ENCODE measurements at places on chromosomes 12 and 14. TPM values are rescaled to one million over a fixed set of nuclear protein-coding genes. Genes with fewer than 3 reads are reported as not detected.
A peak's percentile ranks its signal among the peaks of the same experiment; 100 is the strongest.

Gene NDRG2
- 114 TPM for polyA plus RNA-seq

Gene APOF
- polyA plus RNA-seq = not detected

Gene IPO8
- 20.1 TPM for polyA plus RNA-seq

Gene GPRC5D
- polyA plus RNA-seq = not detected

Gene ADAMTS20
- not detected for polyA plus RNA-seq

Gene KRT2
- polyA plus RNA-seq = 0.38 TPM

Gene GPR162
- polyA plus RNA-seq = 7.6 TPM

Gene DDHD1
- polyA plus RNA-seq = 4.8 TPM

Gene TIMELESS
- polyA plus RNA-seq = 3.2 TPM

Gene EFS
- 2.9 TPM for polyA plus RNA-seq

- H3K27me3 ChIP-seq = no peaks in the 10 kb centered on the region
- no peak for DNase-seq
- H3K36me3 ChIP-seq = no peaks in the 10 kb centered on the region
- no peak overlapping the region for H3K4me3 ChIP-seq
Observed at GRCh38 chr12:103680591-103681141, 93.6 kb downstream of the STAB2 start.

- no peak for DNase-seq
- H3K36me3 ChIP-seq = no peaks in the 10 kb centered on the region
- H3K27me3 ChIP-seq = no peaks in the 10 kb centered on the region
- H3K4me1 ChIP-seq = peaks cover 11% of the 10 kb centered on the region
Observed at GRCh38 chr12:56010111-56010570, 10.7 kb upstream of the IKZF4 start.

GRCh38 chr12:116443821-116444589, 115.2 kb upstream of the MAP1LC3B2 start:
- no peak overlapping the region for H3K27ac ChIP-seq
- H3K4me1 ChIP-seq = no peaks in the 10 kb centered on the region
- H3K36me3 ChIP-seq = no peaks in the 10 kb centered on the region
- no peak overlapping the region for H3K4me3 ChIP-seq

- H3K4me3 ChIP-seq = no peak overlapping the region
- no peaks in the 10 kb centered on the region for H3K36me3 ChIP-seq
- no peak overlapping the region for H3K27ac ChIP-seq
- no peaks in the 10 kb centered on the region for H3K4me1 ChIP-seq
Observed at GRCh38 chr12:74365178-74365964, 172.3 kb upstream of the ATXN7L3B start.

DNA sequence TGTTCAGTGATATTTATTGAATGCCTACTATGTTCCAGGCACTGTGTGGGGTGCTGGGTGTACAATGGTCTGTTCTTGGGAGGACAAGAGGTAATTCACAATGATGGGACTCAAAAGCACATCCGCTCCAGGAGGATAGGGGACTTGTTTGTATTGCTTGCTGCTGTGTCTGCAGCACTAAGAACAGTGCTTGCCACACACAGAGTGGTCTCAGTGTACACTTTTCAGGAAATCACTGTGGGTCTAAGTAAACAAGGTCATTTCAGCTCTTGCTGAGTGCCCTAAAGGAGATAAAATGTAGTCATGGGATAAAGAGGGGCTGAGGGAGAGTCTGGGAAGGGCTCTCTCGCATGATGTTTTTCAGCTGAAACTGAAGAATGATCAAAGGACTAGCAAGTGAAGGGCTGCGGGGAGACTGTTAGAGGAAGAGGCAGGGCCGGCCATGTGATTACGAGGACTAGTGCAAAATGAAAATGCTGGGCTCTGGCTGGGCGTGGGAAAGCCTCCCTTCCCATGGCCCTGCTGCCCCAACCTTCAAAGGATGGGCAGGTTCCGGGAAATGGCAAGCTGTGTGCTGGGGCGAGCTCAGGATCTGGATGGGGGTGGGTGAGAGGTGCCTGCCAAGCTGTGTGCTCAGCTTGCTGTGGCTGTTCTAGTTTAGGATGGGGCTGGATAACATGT, 39.1 kb downstream of the ADCK1 start:
- H3K36me3 ChIP-seq = no peaks in the 10 kb centered on the region
- H3K4me1 ChIP-seq = no peaks in the 10 kb centered on the region
- no peak overlapping the region for H3K4me3 ChIP-seq

DNA sequence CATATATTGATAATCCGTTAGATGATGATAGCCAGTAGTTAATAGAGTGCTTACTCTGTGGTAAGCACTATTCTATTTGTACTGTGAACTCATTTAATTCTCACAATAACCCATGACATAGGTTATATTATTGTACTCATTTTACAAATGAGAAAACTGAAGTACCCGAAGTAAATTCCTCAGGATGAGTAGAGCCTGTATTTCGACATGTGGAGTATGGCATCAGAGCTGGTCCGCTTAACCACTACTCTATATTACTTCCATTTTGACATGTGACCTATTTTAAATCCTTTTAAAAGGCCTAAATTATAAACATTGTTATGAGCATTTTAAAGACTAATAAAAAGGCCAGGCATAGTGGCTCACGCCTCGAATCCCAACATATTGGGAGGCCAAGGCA, 8.0 kb upstream of the RAP1B start:
- no peak for DNase-seq
- no peak overlapping the region for H3K4me3 ChIP-seq
- no peaks in the 10 kb centered on the region for H3K4me1 ChIP-seq
- no peaks in the 10 kb centered on the region for H3K36me3 ChIP-seq
- no peaks in the 10 kb centered on the region for H3K27me3 ChIP-seq

GRCh38 chr12:16012117-16012516, 101.0 kb downstream of the DERA start:
- H3K4me3 ChIP-seq = no peak overlapping the region
- H3K36me3 ChIP-seq = no peaks in the 10 kb centered on the region
- peak overlapping the region; percentile 34 for H3K27ac ChIP-seq
- H3K4me1 ChIP-seq = peaks cover 14% of the 10 kb centered on the region
- H3K27me3 ChIP-seq = no peaks in the 10 kb centered on the region
- DNase-seq = peak; percentile 74

GRCh38 chr12:105820429-105821125, 318.2 kb downstream of the NUAK1 start:
- no peaks in the 10 kb centered on the region for H3K27me3 ChIP-seq
- H3K36me3 ChIP-seq = no peaks in the 10 kb centered on the region
- H3K4me1 ChIP-seq = no peaks in the 10 kb centered on the region
- H3K4me3 ChIP-seq = no peak overlapping the region
- peak; percentile 75 for DNase-seq
- no peak overlapping the region for H3K27ac ChIP-seq

DNA sequence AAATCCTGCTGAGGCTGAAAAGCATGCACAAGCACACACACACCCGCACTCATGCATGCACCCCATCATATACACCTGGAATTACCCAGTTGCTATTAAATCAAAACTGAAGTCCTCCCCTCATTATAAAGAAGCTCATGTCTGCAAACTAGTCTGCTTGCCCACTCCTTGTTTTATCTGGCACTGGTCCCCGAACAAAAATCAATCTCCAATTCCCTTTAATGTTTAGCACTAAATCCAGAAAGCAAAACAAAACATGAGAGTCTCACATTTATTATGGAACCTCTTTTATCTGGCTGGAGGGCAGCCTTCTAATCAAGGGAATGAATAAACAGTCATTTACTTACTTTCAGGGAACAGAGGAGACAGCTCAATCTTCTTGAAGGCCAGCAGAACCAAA, 1093.4 kb upstream of the FLRT2 start:
- no peaks in the 10 kb centered on the region for H3K4me1 ChIP-seq
- H3K4me3 ChIP-seq = no peak overlapping the region
- no peak for DNase-seq
- no peaks in the 10 kb centered on the region for H3K27me3 ChIP-seq

- no peaks in the 10 kb centered on the region for H3K27me3 ChIP-seq
- no peaks in the 10 kb centered on the region for H3K36me3 ChIP-seq
- no peak overlapping the region for H3K27ac ChIP-seq
Observed at GRCh38 chr12:103469719-103470118, 26.0 kb downstream of the C12orf42 start.

DNA sequence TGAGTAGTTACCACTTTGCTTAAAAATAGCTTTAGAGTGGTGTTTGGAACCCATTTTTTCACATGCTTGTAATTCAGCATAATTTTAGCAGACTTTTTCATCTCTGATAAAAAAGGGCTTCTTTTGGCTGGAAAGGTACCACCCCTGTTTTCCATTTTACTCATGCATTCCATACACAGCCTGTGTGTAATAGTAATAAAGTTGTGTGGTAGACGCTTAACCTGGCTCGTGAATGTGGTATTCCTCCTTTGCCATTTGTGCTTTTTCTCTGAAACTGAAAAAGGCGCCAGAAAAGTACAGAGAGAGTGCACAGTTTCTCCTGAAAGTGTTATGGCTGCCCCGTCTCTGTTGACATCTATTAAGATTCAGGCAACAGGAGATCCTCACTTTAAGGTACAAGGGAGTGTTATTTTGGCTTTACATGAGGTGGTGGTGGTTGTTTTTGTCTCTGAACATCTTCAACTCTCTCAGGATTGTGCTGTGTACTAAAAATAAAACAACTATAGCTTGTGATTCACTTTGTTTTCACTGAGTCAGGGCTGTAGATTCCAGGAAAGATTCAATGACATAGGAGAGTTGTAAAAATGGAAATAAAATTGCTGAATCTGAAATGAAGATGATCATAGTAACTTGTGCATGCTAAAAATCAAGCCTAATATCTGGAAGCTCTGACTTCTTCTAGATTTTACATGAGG, 45.6 kb upstream of the MIS18BP1 start:
- no peak for DNase-seq
- no peaks in the 10 kb centered on the region for H3K36me3 ChIP-seq
- H3K27ac ChIP-seq = no peak overlapping the region
- H3K27me3 ChIP-seq = no peaks in the 10 kb centered on the region
- no peak overlapping the region for H3K4me3 ChIP-seq

GRCh38 chr14:52154992-52155650, 86.3 kb upstream of the NID2 start:
- no peak for DNase-seq

DNA sequence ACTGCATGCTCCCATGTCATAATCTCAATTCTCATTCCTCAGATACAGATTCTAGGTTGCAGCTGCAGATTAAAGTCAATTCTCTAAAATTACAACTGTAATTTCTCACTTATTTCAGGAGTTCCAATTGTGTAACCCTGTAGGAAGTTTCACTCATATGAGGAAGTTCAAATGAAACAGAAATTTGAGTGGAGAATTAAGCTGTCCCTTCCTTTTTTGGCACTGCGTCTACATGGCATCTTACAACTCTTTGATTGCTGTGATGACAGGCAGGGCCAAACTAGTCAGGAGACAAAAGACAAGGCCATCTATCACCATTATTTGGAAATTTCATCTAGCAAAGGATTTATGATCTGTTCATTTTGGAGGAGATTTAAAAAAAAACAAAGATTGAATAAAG, 13.3 kb upstream of the GRIP1 start:
- no peak for DNase-seq
- no peaks in the 10 kb centered on the region for H3K4me1 ChIP-seq
- no peaks in the 10 kb centered on the region for H3K36me3 ChIP-seq

GRCh38 chr12:21788089-21788983, 13.8 kb upstream of the KCNJ8 start:
- no peaks in the 10 kb centered on the region for H3K36me3 ChIP-seq
- H3K4me3 ChIP-seq = no peak overlapping the region
- no peak overlapping the region for H3K27ac ChIP-seq
- H3K4me1 ChIP-seq = no peaks in the 10 kb centered on the region
- DNase-seq = no peak

DNA sequence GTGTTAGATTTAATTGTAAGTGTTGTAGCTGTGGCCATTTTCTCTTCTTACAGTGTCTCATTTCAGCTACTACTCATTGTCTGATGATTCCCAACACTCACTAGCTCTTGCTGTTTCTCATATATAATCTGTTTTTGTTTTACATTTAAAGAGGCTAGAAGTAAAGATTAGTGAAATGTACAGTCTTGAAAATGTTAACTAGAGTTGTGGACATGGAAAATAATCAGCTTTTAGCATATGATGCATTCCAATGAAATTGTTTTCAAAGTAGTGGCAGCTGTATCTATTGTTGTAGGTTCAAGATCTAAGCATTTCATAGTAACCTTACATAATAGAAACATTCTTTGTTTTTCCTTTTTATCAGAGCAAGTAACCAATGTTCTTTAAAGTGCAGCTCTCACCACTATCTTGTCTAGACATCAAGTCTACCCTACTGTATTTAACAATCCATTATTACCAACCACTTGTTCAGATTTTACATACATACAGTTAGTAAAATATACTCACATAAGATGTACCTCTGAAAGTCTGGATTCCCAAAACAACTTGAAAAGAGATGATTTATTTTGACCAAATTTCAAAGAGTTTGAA, 76.9 kb downstream of the PPHLN1 start:
- no peaks in the 10 kb centered on the region for H3K4me1 ChIP-seq
- H3K27me3 ChIP-seq = no peaks in the 10 kb centered on the region
- H3K27ac ChIP-seq = no peak overlapping the region
- H3K36me3 ChIP-seq = no peaks in the 10 kb centered on the region
- DNase-seq = no peak

DNA sequence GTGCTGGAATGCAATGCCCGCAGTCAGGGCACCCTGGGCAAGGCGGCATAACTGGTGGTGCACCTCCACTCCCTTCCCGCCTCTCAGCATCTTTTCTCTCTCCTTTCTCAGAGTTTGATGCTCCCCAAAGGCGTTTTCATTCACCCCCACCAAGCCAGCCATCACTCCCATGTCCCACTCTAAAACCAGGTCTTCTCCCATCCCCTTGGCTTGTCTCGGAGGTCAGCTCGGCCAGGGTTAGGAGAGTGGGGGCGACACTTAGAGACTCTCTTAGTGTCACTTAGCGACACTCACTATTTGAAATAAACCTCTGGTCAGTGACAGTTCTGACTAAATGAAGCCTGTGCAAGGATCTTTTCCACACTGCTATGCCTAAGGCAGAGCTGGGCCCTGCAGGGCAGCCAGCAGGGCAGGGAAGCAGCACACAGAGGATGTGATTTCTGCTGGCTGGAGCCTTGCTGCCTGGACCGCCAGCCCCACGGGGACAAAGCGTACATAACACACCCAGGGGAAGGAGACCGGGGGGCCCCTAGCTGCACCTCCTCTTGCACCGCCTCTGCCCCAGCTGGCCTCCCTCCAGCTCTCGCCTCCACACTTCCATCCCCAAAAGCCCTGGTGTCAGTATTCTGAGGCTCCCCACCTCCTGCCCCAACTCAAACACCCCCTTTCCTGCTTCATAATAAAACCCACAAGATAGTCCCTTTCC, 64.5 kb downstream of the VWF start:
- H3K4me1 ChIP-seq = peaks cover 10% of the 10 kb centered on the region
- no peak overlapping the region for H3K4me3 ChIP-seq
- H3K36me3 ChIP-seq = no peaks in the 10 kb centered on the region
- H3K27me3 ChIP-seq = no peaks in the 10 kb centered on the region
- no peak overlapping the region for H3K27ac ChIP-seq

DNA sequence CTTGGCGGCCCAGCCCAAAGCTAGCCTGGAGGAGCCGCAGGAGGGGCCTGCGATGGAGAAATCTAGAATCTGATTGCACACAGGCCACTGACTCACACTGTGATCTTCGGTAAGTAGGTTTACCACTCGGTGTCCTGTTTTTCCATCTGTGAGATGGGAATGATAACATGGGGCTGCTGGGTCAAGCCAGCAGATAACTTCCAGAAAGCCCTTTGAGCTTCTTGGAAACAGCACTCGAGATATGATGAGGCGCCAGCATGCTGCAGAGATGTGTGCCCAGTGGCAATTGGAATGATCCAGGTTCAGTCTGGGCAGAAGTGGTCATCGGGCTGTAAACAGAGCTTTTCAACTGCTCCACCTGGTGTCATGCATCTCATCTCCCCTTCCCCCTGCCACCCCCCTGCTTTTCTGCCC, 771.3 kb upstream of the TBX3 start:
- no peak overlapping the region for H3K27ac ChIP-seq
- H3K36me3 ChIP-seq = no peaks in the 10 kb centered on the region
- peaks cover 5% of the 10 kb centered on the region for H3K4me1 ChIP-seq
- H3K27me3 ChIP-seq = peaks cover 3% of the 10 kb centered on the region
